Stimulated activated CD4-positive, alpha-beta T cell treated with anti-CD3 and anti-CD28 coated beads, Interleukin-12 subunit alpha, Interleukin-12 subunit beta, amount 100 ng/mL, for 24 hours (primary cell): ENCODE measurements at places on chromosomes 5 and 9.

DNA sequence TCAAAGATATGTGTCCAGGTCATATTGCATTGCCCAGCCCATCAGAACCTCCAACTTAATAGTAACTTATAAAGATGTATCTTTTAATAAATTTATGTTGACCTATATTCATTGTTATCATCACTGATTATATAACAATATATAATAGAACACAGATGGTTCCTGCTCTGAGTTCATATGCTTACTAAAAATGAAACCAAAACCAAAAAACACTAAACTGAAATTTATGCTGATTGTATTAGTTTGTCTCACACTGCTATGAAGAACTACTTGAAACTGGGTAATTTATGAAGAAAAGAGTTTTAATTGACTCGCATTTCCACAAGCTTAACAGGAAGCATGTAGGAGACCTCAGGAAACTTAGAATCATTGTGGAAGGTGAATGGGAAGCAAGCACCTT, 462.5 kb upstream of the TYRP1 start:
- DNase-seq: no peak

GRCh38 chr9:108162664-108163063, 673.1 kb upstream of the KLF4 start:
- no peak for DNase-seq

DNA sequence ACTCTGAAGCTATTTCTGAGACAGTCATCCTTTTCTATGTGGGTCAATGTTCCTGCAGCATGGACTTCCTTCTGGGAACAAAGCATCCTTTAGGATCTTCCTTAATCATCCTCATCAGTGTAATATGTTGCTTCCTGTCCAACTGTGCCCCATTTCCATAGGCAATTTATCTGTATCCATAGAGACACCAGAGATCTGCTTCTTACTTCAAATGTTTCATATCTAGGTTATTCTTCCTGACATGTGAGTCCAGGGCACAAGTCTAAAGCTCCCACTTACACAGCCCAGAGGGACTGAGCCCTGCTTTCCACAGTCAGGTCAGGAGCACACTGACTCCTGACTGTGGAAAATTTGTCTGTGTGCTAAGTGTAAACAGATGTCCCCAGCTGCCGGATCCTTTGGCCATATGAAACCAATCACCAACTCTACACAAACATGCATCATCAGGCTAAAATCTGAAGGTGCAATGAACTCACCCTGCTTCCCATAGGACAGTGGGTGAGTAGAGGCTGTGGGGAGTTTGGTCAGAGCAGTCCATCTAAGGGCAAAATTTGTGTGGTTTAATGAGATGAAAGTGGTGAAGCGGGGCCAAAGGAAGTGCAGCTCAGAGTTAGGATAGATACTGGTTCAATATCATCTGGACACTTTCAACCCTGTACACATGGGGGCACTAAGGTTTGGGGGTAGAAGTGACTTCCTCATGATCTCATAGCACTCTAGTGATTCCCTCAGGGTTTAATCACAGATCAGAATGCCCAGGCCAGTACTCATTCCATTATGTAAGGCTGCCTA, 85.2 kb upstream of the TNC start:
- no peak for DNase-seq

DNA sequence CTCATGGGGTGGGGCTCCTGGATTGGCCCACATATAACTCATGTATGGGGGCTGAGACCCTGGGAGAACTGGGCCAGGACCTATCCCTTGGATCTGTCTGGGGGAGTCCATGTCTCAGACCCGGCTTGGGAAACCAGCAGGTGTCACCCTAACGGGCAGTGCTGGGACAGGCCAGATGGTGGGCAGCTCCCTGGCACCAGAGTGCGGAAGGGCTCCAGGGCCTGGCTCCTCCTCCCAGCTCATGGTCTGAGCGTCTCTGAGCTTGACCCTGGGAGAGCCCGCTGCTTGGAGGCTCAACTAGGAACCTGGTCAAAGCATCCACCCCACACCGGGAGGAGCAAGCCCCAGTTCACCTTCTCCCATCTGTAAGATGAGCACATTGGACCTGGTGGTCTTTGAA, 15.5 kb upstream of the NCS1 start:
- no peak for DNase-seq
